ENCODE measurements at places on chromosomes 2 and 18.

DNA sequence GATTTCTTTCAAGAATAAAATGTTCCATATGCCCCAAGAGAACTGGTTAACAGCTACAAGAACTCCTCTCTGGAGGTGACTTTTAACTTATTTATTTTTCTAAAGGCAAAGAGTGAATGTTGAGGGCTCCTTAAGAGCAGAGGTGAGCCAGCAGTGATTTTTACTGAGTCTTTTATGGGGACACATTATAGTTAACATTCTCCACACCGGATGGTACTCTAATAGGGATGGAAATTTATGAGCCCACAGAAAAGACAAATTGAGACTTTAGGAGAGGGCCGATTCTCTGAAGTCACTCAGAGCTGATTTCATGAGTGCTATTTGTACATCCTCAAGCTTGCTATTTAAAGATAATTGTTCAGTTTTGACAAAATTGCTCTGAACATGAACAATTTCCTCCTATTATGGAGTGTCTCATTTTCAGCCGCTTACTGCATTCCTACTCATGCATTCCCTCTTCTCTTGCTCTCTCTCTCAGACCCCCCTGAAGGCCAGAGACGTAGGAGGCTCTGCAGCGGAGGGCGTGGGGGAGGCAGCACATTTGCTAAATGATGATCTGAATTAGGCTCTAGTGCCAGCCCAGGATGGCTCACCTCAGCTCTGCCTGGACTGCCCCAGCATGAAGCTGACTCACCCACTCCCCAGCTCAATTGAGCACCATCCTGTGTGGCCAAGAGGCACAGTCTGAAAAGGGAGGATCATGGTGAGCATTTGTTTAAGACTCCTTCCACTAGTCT is 5.9 kb upstream of the RPL37A start:
- DNase-seq, result no peak

DNA sequence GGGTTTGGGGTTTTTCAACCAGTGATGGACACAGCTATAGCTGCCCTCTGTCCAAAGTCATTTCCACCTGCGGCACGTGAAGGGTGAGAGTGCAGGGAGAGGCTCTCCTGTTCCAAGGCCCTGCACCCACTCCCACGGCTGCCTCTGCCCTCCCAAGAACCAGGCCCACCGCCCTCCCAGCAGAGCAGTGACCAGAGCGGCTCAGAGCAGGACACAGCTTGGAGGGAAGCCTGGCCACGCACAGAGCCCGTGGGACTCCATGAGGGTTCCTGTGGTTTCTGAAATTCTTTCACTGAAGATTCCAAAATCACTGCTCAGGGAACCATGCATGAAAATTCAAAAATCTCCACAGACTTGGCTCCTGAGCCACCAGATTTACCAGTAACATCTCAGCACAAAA is 67.3 kb upstream of the SALL3 start:
- DNase-seq, result no peak

GRCh38 chr2:218394298-218395089 is 5.2 kb upstream of the CTDSP1 start:
- DNase-seq, result no peak

DNA sequence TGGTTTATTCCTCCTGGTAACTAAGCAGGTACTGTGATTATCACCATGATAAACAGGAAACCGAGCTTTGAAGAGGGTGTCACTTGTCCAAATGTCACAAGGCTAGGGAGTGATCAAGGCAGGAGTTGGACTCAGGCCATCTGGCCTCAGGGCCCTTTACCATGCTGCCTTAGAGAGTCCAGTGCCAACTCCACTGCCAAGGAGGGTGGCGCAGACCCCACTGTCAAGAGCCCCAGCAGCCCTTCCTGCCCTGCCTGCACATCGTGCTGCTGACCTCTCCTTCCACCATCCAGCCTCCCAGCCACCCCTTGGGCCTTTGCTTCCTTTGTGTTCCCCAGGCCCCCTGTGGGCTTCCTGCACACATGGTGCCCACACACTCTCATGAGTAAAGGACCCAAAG is 48.3 kb downstream of the TNS1 start:
- DNase-seq, result no peak

DNA sequence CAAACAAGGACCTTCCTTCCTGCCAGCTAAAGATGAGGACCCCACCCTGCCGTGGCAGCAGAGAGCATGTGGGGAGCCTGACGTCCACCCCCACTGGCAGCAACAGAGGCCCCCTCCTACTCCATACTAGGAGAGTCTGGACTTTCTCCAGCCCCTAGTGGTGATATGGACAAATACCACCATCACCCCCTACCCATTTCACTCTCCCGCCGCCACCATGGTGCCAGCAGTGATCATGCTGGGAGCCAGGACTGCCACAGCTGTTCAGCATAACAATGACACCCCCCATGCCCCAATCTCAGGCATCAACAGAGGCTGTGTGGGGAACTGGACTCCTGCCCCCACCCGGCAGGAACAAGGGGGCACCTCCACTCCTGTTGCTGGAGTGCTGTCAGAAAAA is 42.7 kb upstream of the ATP9B start:
- no peak for DNase-seq

DNA sequence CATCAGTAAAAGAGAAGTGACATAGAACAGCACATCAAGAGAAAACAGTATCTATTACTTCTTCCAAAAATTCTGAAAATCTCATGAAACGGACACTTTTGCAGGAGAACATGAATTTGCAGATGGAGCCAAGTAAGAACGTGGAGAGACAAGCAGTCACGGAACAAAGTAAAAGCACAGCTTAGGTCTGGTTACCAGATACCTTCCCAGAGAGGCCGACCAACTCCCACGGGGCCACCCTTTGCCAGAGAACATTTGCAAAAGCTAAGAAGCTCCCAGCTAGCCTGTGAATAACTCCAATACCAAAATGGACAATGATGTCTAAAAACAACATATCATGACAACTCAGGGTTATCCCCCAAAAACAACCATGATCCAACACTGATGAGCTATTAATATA is 38.9 kb downstream of the THAP4 start:
- DNase-seq, result no peak

GRCh38 chr2:49686897-49687442 is 532.7 kb upstream of the FSHR start:
- DNase-seq, result no peak

- no peak for DNase-seq
Observed at GRCh38 chr2:232525791-232526371, at the start of gene CHRND. CHRND (plus strand) TSS chr2:232526160; CDS start chr2:232526216, 56 bp downstream.

DNA sequence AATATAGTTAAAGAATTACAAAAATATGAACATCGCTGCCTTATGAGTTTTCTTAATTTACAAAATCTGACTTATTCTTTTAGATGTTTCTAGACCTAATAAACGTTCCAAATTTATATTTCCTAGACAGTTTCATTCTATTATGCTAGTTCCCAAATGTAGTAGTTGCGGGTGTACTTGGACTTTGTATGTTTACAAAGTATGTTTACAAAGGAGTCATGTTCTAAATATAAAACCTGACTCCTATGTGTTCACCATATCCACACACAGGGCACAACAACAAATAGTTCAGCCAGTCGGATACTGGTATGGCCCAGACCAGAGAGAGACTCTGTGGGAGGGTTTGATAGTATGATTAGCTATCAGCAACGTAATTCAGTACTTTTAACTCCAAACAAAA is 230.7 kb downstream of the KCNH7 start:
- no peak for DNase-seq

DNA sequence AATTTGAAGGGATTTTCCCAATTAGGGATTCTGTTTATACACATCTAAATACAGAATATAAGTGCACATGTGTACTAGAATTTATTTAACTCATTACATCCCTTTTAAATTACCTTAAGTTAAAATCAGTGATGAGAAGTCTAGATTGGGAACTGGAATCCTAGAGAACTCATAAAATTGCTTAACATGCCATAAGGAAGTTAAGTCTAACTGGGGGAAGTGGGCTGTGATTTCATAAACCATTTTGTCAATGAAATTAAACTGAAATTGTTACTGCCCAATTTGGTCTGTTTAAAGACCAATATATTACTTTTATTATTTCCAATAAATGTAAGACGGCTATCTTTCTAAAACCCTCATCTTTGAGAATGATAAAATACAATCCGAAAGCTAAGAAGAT is 72.3 kb upstream of the CD226 start:
- DNase-seq, result no peak

DNA sequence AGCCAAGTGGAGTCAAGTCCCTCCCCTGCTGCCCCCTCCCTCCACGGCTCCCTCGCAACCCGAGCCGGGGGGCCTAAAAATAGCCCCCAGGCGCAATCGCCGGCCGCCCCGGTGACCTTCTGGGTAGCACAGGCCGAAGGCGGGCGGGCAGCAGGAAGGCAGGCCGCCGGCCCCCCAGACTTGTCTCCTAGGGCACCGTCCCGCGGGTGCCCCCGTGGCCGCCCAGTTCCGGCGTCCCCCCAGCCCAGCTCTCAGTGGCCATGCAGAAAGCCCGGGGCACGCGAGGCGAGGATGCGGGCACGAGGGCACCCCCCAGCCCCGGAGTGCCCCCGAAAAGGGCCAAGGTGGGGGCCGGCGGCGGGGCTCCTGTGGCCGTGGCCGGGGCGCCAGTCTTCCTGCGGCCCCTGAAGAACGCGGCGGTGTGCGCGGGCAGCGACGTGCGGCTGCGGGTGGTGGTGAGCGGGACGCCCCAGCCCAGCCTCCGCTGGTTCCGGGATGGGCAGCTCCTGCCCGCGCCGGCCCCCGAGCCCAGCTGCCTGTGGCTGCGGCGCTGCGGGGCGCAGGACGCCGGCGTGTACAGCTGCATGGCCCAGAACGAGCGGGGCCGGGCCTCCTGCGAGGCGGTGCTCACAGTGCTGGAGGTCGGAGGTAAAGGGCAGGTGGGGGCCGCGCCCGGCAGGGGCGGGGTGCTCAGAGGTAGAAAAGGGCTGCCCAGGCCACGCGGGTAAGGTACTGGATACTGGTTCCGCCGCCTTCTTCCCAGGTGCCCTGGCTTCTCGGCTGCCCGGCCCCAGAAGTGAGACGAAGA is at the start of gene SPEG:
Gene SPEG, plus strand, starts transcription at position 126 of the 808 bp plus-strand sequence. Its CDS starts 135 bp downstream, at position 261.
- DNase-seq, result no peak

- DNase-seq, result no peak
Observed at GRCh38 chr2:88481691-88482336, 29.3 kb upstream of the FOXI3 start.

GRCh38 chr2:51717312-51717711 is 685.4 kb upstream of the NRXN1 start:
- DNase-seq, result no peak

DNA sequence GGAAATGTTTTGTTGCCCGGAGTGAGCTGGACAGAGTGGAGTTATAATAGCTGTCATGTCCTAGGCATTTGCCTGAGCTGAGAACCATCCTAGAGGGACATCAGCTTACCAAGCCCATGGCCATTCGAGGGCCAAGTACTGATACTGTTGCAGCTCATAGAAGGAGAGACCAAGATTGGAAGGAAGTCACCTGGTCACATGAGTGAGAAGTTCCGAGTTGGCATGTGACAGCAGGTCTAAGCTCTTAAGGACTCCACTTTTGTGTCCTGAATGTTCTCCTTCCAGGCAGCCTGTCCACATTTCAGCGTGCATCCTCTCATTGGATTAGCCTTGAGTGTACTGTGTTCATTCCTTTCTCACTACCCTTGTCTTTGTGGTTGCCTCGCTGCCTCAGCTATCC is 4.4 kb downstream of the FHOD3 start:
- no peak for DNase-seq

DNA sequence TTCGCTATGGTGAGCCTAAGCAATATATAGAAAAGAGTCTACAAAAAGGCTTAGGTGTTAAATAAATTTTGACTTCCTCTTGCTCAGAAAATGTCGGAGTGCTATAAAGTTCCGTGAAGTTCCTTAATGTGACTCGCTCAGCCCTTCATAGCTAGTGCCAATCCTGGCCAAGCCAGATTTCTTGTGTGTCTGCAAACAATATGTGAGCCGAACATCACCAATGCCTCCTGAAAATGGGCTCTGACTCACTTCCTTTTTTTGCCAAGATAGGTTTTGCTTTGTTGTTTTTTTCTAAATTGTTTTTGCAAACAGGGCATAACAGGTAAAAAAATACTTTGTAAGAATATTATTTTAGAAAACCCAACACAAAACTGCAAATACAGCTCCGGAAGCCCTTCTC is 26.1 kb downstream of the CDC42EP3 start:
- peak; percentile 30 for DNase-seq

GRCh38 chr2:222506230-222506935 is 82.0 kb downstream of the SGPP2 start:
- DNase-seq, result no peak

DNA sequence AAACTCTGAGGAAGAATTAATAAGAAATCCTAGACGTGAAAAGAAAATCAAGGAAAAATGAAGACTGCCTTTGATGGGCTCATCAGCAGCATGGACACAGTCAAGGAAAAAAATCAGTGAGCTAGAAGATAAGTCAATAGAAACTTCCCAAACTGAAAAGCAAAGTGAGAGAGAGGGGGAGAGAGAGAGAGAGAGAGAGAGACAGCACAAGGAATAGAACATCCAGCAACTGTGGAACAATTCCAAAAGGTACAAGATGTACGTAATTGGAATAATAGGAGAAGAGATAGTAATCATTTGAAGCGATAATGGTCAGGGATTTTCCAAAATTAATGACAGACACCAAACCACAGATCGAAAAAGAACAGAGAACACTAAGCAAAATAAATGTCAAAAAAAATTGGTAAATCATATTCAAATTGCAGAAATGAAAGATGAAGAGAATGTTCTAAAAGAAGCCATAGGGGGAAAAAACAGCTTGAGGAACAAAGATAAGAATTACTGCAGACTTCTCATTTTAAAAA is 54.5 kb downstream of the TBC1D8 start:
- DNase-seq, result no peak

GRCh38 chr2:178404368-178404767 is 46.6 kb downstream of the PRKRA start:
- DNase-seq, result no peak

GRCh38 chr2:160227293-160227915 is 27.3 kb upstream of the ITGB6 start:
- DNase-seq, result no peak

DNA sequence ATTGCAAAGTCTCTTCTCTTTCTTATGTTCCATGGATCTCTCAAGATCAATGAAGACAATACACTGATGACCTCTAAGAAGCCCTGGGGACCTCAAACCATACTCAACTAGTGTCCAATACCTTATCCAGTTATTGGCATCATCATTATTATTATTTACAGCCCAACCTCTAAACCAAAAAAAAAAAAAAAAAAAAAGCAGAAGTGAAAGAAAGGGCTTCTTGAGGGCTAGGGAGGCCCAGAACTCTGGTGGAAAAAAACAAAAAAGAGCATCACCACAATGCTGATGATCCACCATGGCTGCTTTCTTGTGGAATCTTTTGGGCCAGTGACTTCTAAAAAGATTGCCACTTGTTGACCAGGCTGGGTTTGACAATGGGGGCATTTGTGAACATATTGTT is 324.9 kb downstream of the LPIN1 start:
- DNase-seq, result no peak

DNA sequence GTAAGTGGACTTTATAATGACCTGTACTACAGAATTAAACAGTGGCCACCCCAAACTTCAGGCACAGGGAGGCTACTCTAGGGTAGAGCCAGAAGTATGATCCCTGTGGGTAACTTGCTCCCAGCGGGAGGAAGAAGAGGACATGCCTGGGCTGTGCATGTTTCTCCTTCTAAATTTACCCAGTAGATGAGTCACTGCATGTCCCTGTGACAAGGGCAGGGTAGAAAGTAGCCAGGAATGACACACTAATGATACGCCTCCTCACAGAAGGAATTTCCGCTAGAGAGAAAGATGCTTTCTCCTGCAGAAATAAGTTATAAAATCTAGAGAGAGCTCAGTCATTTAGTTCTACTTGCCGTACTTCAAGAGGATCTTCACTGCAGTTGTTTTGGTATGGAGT is 7.5 kb downstream of the ACYP2 start:
- DNase-seq, result no peak

All from activated CD8-positive, alpha-beta memory T cell treated with anti-CD3 and anti-CD28 coated beads, Interleukin-2, amount 50 U/mL, for 4 hours (primary cell).